Activated CD4-positive, alpha-beta T cell treated with anti-CD3 and anti-CD28 coated beads for 1 hour (primary cell): ENCODE measurements at places on chromosomes 7 and 10.

DNA sequence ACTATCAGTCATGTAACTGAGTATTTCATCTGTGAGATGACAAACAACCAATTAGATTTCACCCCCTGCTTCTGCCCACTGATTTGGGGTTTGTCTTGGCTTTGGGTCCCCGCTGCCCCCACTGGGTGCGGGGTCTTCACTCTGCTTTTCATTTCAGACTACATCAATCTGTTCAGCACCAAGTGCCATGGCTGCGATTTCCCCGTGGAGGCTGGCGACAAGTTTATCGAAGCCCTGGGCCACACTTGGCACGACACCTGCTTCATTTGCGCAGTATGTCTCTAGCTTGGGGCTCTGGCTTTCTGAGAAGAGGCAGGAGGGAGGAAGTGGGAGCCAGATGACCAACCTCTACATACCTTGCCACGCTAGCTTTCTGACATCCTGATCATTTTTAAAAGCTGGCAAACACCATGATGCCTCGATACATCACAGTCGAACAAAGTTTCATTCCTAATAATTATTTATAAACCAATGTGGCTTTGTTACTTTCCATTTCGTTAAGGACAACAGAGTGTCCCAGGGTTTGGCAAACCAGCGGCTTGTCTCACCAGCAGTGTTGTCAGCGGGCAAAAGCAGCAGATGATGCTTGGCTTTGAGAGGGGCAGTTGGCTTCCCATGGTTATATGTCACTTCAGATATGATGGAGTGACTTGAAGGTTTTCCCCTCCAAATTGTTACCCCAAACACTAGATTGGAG lies 30.3 kb upstream of the BMPR1A start:
- DNase-seq = no peak

DNA sequence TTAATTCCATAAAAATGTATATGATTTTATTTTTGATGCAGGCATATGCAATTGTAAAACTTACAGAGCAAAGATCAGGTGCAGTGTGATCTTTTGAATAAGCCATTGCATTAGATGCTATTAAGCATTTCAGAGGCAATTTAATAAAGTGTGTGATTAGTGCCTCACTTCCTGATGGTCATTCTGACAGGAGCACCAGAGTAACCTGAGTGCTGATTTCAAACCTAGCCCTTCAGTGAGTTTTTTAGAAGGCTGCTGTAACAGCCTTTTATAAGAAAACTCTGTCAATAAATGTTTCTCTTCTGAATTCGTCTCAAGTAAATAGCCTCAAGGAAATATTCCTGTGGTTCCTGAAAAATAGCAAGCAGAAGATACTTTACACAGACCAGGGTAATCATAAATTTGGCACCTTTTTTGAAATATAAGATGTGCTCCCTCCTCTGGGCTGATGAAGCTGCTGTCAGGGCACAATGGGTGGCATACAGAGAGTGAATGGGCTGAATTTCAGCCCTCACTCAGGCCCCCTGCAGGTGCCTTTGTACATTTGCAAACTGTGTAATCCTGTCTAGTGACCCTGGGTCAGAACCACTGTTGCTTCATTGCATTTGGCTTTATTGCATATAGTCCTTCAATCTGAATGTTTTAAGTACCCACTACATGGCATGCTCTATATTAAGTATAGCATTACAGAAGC lies 193.7 kb upstream of the CSTF2T start:
- no peak for DNase-seq

GRCh38 chr10:88886557-88886956 lies 6.5 kb downstream of the STAMBPL1 start:
- DNase-seq = no peak

DNA sequence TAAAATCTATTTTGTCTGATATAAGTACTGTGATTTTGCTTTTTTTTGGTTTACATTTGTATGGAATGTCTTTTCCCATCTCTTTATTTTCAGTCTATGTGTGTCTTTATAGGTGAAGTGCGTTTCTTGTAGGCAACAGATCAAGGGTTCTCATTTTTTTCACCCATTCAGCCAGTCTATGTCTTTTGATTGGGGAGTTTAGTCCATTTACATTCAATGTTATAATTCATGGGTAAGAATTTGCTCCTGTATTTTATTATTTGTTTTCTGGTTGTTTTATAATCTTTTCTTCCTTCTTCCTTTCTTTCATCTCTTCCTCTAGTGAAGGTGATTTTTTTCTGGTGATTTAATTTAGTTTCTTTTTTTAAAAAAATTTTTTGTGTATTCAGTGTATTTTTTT lies 104.8 kb upstream of the TMEM229A start:
- no peak for DNase-seq

- peak; percentile 72 for DNase-seq
Observed at GRCh38 chr10:102408728-102409603, 9.6 kb downstream of the PSD start.

DNA sequence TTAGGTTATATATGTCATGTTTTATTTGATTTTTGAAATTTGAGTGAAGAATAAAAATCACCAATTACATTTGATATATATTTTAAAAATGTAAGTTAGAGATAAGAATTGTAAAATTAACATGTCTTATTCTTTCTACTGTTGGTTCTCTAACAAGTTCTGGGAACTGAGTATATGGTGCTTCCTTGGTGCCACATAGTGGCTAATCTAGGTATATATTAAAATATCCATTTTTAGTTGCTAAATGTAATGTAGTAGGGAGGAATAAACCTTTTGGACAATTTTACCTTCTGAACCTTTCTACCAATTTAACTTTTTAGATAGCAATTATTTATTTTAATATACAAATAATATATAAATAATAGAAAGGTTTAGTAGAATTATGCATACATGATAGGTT lies 17.5 kb downstream of the CFAP69 start:
- no peak for DNase-seq

DNA sequence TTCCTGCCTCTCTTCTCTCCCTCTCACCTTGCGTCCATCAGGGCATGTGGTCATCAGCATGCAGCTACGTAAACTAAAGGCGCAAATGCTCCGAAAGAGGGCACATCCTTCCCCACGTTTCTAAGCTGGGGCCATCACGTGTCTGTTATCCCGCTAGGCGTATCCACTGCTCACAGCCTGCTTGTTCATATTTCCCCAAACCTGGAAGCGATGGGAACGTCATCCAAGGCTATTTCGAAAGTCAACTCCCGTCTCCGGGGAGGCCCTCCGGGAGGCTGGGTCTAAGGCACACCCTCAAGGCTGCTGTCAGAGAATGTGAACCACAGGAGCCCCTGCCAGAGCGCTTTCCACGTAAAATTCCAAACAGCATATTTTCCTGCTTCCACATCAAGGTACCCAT lies 199.2 kb downstream of the DIP2C start:
- no peak for DNase-seq

DNA sequence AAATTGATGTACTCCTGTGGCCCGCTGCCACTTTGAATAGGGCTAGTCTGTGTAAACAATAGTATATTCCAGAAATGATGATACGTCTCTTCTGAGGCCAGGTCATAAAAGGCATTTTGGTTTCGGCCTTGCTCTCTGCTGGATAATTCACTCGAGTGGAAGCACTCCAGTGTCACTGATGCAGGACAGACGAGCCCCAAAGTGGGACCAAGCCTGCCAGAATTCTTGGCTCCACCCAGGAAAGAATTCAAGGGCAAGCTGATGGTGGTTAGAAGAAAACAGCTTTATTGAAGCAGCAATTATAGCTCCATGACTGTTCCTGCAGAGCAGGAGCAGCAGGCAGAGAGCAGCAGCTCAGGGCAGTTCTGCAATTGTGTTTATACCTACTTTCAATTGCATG lies 717.6 kb downstream of the GRM8 start:
- DNase-seq = no peak

GRCh38 chr7:108598914-108599580 lies 29.4 kb downstream of the DNAJB9 start:
- no peak for DNase-seq

- no peak for DNase-seq
Observed at GRCh38 chr7:34117573-34117972, 212.2 kb downstream of the BMPER start.

DNA sequence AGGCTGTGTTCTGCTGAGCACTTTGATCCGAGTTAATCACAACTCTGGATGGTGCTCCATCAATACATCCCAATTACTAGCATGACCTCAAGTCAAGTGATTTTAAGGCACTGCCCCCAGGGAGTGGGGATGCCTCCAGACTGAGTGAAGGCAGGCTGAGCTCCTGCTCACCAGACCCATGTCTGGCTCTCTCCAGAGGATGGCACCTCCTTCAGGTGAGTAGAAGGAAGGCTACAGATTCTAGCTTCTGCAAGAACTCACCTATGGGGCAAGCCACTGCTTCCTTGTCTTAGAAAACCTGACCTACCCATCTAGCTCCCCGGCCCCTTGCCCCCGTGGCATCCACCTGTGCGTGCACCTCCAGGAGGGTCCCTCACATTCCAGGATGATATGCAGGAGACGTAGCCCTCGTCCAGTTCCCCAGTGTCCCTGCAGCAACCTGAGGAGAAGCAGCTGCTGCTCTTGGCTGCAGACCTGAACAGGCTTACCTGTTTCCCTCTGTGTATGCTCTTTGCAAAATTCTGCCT lies 390.3 kb downstream of the GRID1 start:
- no peak for DNase-seq

GRCh38 chr10:55495555-55495954 lies 694.5 kb upstream of the PCDH15 start:
- no peak for DNase-seq

GRCh38 chr7:2374830-2375728 lies 20.5 kb downstream of the EIF3B start:
- DNase-seq = no peak

- DNase-seq = no peak
Observed at GRCh38 chr10:89644691-89644966, 413 bp downstream of the PANK1 start.

DNA sequence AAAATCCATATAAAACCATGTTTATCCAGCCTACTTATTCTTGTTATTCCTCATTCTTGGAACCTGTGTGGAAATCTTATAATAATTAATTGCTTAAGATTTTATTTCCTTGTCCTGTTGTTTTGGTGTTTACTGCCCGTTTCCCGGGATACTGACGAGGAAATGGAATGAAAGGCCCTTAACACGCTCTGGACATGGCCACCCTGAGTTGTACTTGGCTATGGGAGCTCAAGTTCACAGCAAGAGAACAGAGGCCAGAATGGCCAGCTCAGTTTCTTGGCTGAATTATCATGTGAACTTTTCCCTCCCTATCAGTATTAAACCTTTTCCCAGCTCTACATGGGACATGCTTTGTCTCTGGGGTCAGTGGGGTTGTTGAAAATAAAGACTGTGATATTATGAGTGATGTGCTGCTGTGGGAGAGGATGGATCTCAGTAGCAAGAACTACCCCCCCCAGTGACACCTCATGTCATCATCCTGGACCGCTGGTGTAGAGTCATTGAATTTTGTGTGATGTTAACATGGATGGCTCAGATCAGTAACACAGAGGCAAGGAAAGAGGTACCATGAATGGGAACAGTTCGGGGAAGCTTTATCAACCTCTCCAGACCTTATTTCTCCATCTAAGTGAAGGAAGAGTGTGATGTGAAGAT lies 87.0 kb upstream of the IGFBP3 start:
- DNase-seq = no peak

GRCh38 chr7:141097430-141097829 lies 23.6 kb downstream of the TMEM178B start:
- no peak for DNase-seq

GRCh38 chr10:19453967-19454366 lies 362.3 kb upstream of the PLXDC2 start:
- no peak for DNase-seq

- no peak for DNase-seq
Observed at GRCh38 chr7:68173513-68173912, 1176.9 kb downstream of the TYW1 start.

DNA sequence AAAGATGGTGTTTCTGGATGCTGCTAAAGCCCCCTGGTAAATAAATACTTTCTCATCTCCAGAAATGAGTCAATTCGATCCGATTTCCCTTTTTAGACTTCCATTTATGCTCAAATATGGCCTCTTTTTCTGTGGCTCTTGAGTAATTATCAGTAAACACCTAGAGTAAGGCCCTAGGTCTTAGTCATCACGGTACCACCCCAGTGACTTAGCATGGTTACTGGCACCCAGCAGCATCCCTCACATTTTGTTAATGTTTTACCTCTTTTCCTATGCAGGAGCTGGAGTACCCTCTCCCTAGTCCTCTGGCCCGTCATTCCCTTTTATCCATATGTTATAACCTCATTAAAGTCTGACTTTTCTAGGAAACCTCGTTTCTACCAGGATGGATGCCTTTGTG lies 19.5 kb downstream of the CHN2 start:
- no peak for DNase-seq

GRCh38 chr10:44921061-44921460 lies 9.9 kb downstream of the TMEM72 start:
- DNase-seq = no peak

DNA sequence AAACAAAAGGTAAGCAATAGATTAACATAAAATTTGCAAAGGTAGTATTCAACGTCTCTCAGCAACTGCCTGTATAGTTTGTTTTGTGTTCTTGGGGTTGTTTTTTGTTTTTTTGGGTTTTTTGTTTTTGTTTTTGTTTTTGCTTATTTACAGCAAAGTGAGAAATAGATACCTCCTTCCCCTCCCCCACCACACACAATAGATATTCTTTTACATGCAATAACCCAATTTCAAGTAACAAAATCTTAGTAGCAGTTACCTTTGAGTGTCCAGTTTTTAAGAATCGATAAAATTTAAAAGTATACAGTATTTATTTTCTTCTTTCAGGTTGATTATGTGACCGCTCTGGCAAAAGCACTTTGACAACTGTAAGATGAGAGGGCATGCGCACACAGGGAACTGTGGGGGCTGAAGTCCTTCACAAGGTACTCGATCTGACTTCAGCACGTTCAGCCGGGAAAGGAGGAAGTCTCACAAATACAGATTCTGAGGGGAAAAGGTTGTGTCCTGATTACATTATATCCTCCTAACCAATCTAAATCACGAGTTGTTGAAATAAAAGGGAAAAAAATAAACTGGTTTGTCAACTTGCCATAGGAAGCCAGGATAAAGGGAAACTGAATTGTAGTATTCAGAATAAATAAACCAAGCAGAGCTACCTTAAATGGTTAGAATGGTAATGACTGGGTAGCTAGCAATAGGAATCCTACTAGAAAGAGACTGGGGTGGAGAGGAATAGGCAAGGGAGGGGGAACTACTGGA lies 47.8 kb downstream of the CPEB3 start:
- DNase-seq = peak; percentile 15

- no peak for DNase-seq
Observed at GRCh38 chr10:42836771-42837468, 54.3 kb downstream of the BMS1 start.

- DNase-seq = peak; percentile 20
Observed at GRCh38 chr10:74213571-74214162, 62.6 kb downstream of the ADK start.

GRCh38 chr10:23363793-23364135 lies 19.2 kb upstream of the C10orf67 start:
- no peak for DNase-seq

GRCh38 chr7:52656098-52656497 lies 379.3 kb upstream of the POM121L12 start:
- DNase-seq = no peak

DNA sequence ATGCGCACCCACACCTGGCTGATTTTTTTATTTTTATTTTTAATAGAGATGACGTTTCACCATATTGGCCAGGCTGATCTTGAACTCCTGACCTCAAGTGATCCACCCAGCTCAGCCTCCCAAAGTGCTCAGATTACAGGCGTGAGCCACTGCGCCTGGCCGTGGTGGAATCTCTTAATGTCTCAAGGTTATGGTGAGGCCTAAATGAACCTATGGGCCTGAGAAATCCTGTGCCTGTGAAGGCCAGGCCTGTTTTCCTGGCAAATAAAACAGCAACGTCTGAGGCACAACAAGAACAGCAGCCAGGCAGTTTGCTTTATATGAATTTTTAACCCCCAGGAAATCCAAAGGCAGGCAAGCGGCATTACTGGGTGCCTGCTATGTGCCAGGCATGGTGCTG lies 297.5 kb upstream of the ZMIZ1 start:
- DNase-seq = no peak
